ENCODE measurements at places on chromosomes 16 and 17.

GRCh38 chr17:46764709-46765401 is 53.6 kb downstream of the WNT3 start:
- no peak for DNase-seq

- DNase-seq, result peak; percentile 64
These were observed 2.3 kb upstream of the CCL3 start for GRCh38 chr17:36092230-36092629.

DNA sequence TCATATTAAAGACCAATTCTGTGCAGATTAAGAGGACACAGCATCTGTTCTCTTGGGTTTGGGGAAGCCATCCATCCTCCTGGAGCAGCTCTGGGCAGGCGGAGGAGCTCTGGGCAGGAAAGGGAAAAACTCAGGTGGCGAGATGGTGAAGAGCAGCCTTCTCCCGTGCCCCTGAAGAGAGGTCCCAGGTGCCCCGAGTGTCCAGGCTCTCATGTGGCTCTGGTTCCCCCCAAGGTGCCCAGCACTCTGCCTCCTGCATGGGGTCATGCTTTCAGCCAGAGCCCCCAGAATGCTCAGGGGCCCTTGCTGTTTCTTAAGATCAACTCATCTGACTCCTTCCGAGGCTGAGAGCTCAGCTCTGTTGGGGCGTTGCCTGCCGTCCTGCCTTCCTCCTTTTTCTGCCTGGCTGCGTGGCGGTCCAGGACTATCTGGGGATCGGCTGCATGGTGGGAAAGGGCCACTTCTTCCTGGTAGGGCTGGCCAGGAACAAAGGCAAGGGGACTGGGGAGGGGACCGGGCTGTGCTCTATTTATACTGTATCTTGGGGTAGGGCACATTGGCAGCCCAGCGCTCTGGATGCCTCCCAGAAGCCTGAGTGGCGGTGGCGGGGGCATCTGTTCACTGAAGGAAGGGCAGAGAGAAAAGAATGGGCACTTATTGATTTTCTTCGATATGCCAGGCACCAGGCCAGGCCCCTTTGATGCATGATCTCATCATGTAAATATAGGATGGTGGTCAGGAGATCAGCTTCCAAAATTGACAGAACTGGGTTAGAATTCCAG is 103.2 kb upstream of the SDK2 start:
- DNase-seq, result no peak

- DNase-seq, result no peak
These were observed 33.5 kb downstream of the GRB2 start for GRCh38 chr17:75371981-75372380.

DNA sequence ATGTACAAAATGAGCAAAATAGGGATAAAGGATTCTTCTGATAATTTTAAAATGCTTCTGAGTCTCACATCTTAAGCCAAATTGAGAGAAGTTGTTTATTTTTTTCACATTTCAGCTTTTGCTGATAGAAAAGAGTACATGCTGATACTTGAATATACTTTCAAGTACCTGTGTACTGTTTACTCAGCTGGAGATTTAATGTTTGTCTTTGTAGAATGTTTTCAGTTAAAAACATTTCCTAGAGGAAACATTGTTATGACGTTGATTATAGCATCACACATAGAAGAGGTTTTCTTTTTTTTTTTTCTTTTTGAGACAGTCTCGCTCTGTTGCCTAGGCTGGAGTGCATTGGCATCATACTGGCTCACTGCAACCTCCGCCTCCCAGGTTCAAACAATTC is 19.7 kb downstream of the ESRP2 start:
- no peak for DNase-seq

DNA sequence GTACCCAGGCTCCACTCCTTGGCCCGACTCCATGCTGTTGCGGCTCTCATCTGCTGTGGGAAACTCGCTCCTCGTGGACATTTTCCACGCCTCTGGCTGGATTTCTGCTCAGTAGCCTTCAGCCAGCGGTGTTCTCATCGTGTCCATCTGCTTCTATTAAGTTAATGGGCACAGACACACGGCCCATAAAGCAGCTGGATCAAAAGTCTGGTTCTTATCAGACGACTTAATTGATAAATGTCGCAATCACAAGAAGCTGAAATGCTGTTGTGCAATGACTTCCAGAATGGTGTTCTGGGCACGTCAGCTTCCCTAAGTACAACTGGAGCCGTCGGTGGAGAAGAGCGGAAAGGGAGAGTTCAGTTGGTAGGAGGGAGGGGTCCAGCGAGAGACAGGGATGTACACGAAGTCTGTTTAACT is 211.7 kb upstream of the CHMP6 start:
- no peak for DNase-seq

GRCh38 chr16:75238132-75238852 is 13.1 kb downstream of the BCAR1 start:
- no peak for DNase-seq

DNA sequence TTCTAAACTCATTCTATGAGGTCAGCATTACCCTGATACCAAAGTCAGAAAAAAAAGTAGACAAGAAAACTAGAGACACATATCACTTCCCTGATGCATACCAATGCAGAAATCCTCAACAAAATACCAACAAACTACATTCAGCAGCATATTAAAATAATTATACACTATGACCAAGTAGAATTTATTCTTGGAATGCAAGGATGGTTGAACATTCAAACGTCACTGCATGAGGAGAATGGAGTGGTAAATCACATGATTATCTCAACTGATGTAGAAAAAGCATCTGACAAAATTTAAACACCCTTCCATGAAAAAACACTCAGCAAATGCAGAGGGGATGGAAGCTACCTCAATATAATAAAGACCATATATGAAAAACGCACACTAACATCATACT is 155.0 kb upstream of the KCNJ18 start:
- no peak for DNase-seq

- DNase-seq, result no peak
These were observed 85.1 kb downstream of the SLC39A11 start for GRCh38 chr17:73007407-73007806.

DNA sequence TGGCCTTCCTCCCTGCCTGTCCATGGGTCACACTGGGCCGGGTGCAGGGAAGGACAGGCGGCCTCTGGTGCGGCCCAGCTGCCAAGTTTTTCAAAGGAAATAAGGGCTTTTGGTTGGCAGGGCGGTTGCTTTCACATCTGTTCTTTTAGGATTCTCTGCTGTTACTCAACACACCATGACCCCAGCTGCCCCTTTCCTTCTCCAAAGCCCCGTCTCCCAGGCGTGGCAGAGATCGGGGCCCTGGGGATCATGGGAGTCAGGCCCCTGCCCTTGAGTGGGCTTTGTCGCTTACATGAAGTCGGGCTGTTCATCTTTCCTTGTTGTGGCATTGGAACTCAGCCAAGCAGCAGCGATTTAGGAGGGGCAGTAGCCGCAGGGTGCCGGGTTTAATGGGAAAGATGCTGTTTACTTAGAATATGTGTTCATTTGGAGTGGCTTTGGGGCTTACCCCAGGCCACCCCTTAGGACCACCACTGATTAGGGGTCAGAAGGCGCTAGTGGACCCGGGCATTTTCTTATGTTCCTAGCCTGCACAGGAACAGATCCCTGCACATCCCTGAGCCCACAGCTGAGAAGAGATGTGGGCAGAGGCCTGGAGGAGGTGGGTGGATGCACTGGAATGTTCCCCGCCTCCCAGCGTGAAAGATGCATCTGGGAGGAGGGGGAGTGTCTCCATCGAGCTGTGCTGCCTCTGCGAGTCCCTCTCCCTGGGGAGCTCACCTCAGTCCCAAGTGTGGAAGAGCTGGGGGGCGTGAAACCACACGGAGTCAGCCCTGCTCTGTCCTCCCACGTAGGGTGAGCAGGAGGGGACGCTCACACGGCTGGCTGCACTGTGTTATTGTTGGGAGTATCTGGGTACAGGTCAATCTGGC is 6.8 kb upstream of the ADCY7 start:
- no peak for DNase-seq

- DNase-seq, result no peak
These were observed 45.1 kb upstream of the MTSS2 start for GRCh38 chr16:70730944-70731343.

DNA sequence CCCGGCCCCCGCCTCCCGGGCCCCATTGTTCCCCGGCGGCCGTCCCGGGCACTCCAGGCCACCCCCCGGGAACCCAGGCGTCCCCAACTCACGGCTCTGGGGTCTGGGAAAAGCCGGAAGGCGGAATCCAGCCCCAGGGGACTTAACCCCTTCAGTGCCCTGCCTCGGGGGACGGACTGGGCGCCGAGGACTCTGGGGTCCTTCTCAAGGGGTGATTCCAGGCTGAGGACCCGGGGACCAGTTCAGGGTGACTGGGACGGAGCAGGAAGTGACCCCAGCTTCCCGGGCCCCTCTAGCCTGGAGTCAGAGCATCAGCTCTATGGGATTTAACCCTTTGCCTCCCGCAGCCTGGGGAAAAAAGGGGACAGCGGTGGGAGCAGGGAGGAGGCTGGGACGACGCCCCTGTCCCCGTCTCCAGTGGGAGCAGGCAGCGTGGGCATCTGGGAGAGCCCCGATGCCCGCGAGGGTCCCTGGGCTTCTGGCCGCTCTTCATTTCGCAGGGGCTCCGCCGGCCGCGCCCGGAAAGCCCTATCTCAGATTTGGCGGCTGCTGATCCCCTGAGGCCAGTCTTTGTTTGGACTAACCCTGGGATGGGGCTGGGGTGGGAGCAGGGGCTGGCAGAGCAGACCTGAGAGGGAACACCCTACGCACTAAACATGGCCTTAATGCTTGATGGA is at the start of gene ZNF629:
ZNF629 (minus strand) TSS at position 270 of the 677 bp plus-strand sequence. CDS start 2,723 bp downstream, outside the sequence.
- DNase-seq, result peak; percentile 31

DNA sequence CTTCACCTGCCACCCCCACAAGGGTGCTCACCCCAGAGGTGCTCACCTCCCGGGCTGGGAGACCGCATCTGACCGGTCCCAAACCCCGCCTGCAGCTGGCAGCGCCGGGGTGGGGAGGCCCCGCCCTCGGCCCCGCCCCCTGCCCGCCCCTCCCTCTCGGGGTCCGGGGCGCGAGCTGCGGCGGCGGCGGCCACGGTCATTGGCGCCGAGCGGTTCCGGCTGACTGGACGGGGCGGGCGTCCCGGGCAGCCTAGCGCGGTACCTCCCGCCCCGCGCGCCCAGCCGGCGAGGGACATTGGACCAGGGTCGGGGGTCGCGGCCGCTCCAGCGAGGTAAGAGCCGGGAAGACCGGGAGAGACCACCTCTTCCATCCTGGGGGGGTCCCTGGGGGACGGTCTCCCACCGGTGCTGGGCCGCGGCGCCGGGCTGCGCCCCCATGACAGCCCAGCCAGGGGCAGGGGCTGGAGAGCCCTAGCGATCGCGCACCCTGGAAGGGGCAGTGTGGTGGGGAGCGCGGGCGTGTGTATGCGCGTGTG is at the start of gene CACNG5:
CACNG5 (plus strand) TSS at position 199 of the 536 bp plus-strand sequence. CDS start 42,216 bp downstream, outside the sequence.
- DNase-seq, result peak; percentile 4

DNA sequence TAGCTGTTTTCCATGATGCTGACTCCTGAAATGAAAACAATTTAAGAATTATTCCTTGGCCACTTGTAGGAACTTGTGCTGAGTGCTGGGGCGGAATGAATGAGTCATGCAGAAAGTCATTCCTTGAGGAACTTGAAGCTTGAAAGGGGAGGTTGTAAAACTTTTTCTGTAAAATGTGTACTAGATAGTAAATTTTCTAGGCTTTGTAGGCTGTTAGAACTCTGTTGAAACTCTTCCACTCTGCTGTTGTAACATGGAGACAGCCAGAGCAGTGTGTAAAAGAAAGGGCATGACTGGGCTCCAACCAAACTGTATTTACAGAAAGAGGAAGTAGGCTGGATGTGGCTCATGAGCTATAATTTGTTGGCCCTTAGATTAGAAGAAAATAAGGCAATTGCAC is 46.1 kb downstream of the ABCA8 start:
- DNase-seq, result no peak

GRCh38 chr17:6101706-6102105 is 31.5 kb downstream of the WSCD1 start:
- no peak for DNase-seq

- DNase-seq, result no peak
These were observed 55.6 kb downstream of the COTL1 start for GRCh38 chr16:84562174-84562815.

DNA sequence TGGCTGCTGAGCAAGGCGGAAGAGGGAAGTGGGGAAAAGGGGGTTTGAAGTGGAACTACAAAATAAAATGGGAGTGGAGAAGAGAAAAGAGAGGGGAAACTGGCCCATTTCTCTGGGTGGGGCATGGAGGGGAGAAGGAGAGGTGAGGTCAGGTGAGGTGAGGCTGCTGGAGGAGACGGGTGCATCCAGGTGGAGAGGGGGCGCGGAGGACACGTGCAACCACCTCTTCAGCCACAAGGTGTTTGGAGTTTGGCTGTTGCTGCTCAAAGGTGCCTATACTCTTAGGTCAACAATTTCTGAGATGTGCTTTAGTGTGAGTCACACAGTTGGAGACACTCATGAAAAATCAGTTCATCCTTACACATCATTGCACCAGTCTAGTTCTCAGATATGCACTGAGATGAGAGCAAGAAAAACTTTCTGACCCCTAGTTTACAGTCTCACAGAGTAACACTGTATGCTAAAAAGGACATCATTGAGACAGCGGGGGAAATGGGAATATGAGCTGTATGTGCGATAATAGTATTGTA is 4.8 kb downstream of the SLC6A4 start:
- no peak for DNase-seq

DNA sequence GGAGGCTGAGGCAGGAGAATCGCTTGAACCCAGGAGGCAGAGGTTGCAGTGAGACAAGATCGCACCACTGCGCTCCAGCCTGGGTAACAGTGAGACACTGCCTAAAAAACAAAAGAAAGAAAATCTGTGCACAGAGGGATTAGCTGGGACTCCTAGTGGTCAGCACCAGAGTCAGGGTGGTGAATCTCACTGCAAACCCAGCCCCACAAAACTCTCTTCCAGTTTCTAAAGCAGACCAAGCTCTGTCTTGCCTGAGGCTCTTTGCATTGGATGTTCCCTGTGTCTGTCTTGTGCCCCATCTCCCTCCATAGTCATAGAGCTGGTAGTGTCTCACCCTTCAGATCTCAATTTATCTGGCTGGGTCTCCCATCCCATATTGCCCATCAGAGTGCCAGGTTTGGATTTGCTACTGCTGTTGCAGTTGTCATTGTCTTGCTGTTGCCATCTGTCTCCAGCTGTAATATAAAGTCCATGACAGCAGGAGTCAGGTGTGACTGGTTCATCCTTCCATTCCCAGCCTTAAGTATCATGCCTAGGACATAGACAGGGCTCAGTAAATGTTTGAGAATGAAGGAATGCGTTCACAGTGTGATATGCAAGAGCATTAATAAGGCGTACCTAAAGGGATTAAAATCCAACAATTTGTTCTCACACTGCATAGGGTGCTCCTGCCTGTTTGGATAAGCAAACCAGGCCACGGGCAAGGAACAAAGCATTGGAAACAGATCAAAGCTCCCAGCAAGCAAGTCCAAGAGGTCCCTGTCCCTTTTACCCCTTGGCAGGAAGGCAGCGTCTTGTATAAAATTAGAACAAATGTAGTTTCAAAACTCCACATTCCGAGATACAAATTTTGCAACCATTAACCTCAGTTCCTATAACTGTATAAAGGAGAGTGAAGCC is 614.6 kb upstream of the CDH5 start:
- DNase-seq, result no peak

- no peak for DNase-seq
These were observed 32.7 kb upstream of the PIK3R6 start for GRCh38 chr17:8900207-8900606.

DNA sequence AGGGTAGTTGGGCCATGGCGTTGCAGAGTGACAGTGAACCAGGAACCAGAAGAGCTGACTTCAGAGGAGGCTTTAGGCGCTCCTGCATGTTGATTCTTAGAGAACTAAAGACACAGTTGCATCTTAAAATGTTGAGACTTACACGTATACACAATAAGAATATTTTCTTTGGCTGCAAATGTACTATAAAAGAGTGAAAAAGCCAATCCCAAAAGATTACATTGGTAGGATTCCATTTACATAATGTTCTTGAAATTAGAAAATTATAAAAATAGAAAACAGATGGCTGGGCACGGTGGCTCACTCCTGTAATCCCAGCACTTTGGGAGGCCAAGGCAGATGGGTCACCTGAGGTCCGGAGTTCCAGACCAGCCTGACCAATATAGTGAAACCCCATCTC is 738.8 kb downstream of the WWOX start:
- no peak for DNase-seq

Data from activated naive CD8-positive, alpha-beta T cell treated with anti-CD3 and anti-CD28 coated beads for 36 hours (primary cell).